NCI-H524 (cell line): ENCODE measurements at places on chromosomes 5 and 9.

DNA sequence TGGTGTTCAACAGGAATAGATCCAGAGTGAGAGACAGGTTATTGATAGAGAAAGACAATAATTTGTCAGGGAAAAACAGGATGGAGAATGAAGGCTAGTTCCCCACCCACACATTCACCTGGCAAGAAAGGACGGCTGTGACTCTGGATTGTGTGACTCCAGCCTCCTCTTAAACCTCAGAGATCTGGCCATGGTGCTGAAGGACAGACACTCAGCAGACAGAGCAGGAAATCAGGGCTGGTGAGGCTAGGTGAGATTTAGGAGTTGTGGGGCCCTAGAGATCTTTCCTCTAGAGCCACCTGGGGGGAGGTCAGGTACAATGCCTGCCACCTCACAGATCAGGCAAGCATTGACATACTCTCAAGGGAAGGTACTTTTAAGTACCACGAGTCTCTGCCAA is 15.2 kb downstream of the OR1B1 start:
- DNase-seq: no peak

GRCh38 chr5:30498972-30499371 is 694.5 kb upstream of the CDH6 start:
- DNase-seq: no peak

- DNase-seq: no peak
Measured at GRCh38 chr5:149654231-149654630, 72.9 kb downstream of the ARHGEF37 start.

DNA sequence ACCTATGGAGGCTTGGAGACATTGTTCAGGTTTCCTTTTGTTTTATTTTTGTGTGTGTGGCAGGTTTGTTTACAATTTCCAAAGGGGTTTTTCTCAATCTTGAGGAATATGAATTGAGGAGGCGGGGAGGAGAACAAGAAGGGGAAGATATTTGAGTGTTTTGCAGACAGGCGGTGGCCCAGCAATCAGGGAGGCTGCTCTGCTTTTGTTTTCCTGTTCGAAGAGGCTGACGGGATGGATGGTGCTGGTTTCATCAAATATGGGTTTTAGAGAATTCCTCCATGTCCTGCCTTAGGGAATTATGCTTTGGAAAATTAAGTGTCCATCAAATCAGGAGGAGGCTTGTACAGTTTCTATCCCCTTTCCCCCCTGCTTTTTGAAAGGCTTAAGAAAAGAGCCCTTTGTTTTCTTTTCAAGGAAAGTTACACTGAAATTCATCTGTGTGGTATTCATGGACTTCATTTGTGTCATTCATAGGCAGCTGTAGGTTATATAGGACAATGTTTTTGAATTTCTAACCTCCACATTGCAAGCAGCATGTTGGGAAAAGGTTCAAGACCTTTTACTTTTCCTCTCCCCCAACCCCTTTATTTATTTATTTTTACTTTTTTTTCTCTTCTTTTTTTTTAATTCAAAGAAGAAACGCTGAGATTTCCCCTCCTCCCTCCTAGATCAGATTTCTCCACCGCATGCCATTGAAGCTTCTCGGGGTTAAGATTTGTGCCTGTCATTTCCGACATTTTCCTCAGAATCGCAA is 107.4 kb downstream of the ZNF462 start:
- no peak for DNase-seq

GRCh38 chr5:71836559-71837112 is 117.6 kb downstream of the CARTPT start:
- no peak for DNase-seq

- no peak for DNase-seq
Measured at GRCh38 chr5:116130471-116130870, 45.6 kb downstream of the COMMD10 start.

DNA sequence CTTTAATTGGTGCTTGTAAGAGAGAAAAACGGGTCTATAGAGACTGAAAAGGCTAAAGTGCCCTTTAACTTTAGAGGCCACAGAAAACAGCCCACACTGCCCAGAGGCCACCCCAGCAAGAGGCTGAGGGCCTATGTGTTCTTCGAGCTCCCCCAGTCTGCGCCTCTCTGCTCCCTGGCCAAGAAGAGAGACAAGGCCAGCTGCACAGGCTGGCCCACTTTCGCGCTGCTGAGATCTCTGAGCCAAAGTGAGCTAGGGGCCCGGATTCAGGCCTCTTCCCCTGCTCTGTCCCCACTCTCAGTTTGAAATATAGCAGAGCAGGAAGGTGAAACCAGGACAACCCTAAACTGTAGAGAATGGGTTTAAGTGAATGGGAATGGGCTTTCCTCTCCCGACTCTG is 132.0 kb upstream of the TRIM32 start:
- no peak for DNase-seq

DNA sequence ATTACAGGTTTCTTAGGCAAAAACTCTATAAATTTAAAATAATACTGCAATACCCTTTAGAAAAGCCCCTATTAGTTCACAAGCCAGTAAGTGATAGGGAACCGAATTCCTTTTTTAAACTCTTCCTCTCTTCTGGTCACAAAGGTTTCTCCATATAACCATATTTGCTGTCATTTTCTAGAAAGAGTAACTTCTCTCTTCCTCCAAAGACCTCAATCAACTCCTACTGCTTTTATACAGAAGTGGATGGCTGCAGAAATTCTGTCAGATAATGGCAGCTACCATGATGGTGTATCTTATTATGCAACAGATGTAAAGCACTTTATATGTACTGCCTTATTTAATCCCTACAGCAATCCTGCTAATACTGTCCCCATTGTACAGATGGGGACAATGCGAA is 6.2 kb downstream of the TUT7 start:
- DNase-seq: no peak

DNA sequence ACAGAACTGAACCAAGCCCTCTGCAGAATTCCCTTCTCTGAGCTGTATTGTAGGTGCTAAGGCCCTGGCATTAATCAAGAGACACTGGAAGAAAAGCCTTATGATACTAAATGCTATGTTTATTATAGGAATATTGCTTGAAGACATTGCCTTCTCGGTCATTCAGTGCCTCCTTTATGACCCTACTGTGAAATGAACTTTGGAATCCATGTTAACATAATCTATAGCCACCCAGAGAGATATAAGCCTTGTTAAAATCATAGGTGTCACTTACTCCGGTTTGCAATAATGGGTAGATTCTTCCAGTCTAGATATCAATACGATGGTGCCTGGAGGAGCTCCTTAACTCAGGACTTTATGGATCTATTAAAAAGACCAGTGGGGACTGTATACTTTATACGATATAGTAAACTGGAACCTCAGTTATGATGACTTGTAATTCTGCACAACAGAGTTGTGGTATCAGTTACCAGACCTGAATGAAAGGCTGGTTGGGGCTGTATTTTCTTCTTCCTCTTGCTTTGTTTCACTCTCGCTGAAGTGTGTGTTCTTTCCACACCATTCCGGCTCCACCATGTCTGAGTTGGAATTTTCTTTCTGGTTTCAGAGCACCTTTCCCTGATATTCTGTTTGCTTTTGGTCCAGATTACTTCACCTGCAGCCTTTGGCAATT is 154.5 kb downstream of the DROSHA start:
- DNase-seq: no peak

- no peak for DNase-seq
Measured at GRCh38 chr9:121685146-121685794, 33.8 kb downstream of the DAB2IP start.

DNA sequence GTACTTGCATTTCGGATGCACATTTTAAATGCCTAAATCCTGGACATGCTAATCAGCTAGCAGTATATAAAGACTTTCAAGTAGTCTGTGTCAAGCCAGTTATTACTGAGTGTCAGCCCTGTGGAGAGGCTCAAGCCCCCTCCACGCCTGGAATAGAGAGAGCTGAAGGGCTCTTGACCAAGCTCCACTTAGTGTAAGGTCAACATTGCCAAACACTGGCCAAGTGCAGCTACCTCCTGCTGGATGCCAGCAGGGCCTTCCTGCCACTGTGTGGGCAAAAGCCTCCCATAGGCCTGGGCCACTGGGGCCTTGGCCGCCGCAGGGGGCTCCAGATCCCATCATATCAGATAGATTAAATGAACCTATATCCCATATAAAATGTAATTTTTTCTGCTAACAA is 239.4 kb upstream of the PANK3 start:
- peak; percentile 80 for DNase-seq

- DNase-seq: no peak
Measured at GRCh38 chr5:174520420-174521396, 203.7 kb upstream of the MSX2 start.

GRCh38 chr5:76544268-76544926 is 78.8 kb downstream of the F2RL2 start:
- DNase-seq: no peak

GRCh38 chr5:1054018-1054798 is 45.6 kb downstream of the NKD2 start:
- DNase-seq: no peak

DNA sequence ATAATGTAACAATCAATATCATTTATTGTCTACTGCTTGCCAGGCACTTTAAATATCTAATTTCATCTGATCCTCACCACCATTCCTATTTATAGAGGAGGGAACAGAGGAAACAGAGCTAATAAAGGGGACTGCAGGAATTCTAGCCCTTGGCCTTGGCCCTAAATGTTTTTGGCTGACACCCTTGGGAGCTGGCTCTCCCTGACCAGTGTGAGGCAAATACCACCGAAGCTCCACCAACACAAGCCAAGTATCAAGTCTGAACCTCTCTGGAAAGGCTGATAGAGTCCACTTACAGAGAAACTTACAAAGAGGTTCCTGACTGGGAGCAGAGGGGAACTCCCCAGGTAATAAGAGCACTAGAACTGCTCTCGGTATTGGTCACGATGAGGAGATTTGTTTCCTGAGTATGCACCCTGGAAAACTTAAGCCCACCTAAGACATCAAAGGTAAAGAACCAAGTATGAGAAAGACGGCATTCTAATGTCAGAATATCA is 243.1 kb upstream of the PANK3 start:
- no peak for DNase-seq

DNA sequence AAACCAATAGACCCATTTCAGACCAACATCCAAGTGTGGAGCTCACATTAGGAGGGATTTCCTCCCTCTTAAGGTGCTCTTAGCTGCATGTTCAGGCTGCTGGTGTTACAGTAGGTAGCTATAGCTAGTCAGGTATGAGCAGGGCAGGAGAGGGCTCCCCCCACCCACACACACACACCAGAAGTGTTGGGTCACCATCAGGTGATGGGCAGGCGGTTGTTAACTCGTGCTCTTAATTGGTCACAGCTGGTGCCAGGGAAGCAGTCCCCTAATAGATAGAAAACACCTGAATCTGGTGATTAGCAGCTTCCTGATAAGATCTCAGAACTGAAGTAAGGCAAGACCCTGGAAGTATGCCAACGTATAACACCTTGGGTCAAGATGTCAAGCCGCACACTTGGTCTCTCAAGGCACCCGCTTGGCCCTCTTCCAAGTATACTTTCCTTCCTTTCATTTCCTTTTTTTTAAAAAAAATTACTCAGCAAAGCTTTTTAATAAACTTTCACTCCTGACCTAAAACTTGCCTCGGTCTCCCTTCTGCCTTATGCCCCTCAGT is 532.4 kb downstream of the DNAH5 start:
- DNase-seq: no peak

- DNase-seq: no peak
Measured at GRCh38 chr9:130414910-130415746, 29.6 kb upstream of the ASS1 start.

DNA sequence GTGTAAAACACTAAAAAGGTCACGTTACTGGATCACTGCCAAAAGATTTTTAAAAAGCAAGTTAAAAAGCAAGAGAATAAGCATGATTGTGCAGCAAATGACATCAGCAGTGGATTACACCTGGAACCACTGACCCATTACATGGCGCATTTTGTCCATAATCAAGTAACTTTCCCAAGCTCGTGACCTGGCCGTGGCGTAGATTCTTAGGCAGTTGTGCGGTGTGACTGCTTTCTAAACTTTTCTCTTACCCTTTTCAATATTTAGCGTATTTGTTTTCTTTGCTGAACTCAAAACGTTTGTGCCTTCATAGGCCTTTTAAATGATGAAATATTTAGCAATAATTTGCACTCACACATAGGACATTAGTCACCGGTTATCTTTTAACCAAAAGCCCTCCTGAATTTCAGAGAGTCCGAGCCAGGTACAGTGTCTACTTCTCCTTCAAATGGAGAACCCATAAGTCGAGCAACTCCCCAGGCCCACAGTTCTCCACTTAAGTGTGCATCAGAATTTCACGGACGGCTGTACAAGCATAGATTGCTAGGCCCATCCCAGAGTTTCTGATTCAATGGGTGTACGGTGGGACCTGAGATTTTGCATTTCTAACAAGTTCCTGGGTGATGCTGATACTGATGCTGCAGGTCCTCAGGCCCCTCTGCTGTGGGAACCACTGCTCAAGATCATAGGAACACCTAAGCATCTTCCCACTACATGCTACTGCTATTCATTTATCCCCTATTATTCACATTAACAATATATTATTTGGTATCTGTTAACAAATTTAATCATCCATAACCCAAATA is 144.4 kb downstream of the GLIS3 start:
- no peak for DNase-seq

DNA sequence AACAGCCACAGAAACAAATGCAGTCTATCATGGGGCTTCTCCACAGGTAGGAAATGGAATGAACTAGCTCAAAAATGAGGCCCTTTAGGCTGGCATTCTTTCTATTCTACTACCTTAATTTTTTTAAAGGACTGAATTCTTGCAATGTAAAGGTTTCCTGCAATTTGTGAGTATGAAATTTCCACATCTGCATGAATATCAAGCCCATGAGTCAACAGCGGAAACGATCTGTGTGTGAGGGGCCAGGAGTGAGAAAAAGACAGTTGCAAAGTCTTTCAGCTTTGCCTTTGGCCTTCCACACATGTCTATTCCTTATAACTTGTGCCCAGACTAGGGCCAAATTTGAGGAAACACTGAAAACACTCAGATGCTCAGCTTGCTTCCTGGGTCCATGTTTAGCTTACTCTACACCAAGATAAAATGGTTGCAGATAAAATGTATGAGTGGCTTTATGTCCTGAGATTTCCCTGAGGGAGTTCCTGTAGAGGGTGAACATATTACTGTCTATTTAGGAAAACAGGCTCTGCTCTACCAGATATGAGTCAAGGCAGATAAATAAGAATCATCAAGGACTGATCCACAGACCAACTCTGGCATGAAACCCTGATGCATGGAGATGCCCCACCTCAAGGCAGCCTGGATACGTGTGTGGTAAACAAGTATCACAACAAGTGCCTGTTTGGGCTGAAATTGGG is 46.5 kb downstream of the RETREG1 start:
- no peak for DNase-seq

GRCh38 chr5:42940853-42941252 is 99.3 kb downstream of the ANXA2R start:
- DNase-seq: no peak
